ENCODE measurements at places on chromosomes 12 and 14. TPM values are rescaled to one million over a fixed set of nuclear protein-coding genes. Genes with fewer than 3 reads are reported as not detected.

DNA sequence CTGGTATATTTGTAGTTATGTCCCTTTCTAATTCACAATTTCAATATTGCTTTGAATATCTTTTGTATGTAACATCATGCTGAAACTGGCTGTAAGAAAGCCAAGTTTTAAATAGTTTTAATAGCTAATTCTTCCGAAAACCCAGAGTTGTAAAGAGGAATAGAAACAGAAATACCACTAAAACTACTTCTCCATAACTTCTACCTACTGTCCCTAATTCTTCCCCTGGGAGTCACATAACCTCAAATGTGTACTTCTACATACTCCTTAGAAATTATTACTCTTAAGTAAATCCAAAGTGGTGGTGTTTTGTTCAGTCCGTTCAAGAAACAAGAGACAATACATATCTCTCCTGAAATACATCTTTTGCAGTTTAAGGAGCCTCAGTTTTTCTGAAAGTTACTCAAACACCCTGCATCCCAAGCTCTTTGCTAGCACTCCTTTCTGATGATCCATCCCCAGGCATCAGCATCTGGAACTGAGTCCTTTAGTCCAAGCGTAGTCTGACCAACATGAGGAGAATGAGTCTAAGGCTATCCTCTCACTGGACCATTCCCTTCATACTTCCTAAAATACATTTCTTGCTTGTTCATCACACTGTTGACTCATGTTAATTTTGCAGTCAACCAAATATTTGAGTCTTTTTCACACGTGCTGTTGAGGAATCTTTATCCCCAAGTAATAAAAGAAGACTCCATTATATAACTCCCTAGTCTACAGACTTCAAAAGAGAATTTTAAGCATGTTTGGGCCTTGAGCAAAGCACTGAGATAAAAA, 214.3 kb upstream of the NUDT4 start:
- DNase-seq = no peak

- DNase-seq = no peak
These were observed 37.8 kb upstream of the TMEM132D start for GRCh38 chr12:129941618-129942017.

DNA sequence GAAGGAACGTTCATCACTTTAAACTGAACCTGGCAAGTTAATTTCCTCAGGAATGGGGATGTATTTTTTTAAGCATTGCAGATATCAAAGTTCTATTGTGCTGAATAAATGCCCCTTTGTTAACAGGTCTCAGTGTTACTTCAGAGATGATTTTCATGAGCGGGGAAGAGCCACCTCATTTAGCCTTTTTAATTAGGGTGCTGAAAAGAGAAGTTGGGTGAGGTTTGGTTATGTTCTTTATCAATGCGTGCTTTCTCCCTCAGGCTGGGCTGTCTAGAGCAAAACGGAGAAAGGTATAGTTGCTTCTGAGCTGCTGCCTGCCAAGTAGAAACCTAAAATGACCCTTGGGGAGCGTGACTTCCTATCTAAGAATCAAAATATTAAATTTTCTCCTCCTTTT, 8.0 kb upstream of the HIP1R start:
- no peak for DNase-seq

The RPGRIP1 gene
- under 0.01 TPM for total RNA-seq

Measured in osteoblast (primary cell).